ENCODE measurements at places on chromosomes 11 and 22.

DNA sequence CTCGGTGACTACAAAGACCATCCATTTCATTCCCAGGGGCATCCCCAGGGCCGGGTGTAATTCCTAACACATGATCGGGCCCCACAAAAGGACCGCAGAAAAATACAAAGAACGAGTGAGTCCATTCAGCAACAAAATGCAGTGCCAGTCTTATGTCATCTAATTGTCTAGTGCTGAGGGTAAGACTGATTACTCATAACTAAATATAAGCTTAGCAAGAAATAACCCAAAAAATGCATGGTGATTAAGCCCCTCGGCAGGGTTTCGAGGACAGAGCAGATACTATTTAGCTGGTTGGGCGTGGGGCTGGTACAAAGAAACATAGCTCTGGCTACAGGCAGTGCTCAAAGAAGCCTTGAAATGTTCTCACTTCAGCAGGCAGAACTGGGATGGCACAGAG, 1078.9 kb downstream of the OPCML start:
- DNase-seq = no peak

- DNase-seq = no peak
Observed at GRCh38 chr22:32020117-32020516, 22.9 kb upstream of the SLC5A1 start.

GRCh38 chr22:19526076-19526701, 2.0 kb upstream of the CLDN5 start:
- DNase-seq = no peak

DNA sequence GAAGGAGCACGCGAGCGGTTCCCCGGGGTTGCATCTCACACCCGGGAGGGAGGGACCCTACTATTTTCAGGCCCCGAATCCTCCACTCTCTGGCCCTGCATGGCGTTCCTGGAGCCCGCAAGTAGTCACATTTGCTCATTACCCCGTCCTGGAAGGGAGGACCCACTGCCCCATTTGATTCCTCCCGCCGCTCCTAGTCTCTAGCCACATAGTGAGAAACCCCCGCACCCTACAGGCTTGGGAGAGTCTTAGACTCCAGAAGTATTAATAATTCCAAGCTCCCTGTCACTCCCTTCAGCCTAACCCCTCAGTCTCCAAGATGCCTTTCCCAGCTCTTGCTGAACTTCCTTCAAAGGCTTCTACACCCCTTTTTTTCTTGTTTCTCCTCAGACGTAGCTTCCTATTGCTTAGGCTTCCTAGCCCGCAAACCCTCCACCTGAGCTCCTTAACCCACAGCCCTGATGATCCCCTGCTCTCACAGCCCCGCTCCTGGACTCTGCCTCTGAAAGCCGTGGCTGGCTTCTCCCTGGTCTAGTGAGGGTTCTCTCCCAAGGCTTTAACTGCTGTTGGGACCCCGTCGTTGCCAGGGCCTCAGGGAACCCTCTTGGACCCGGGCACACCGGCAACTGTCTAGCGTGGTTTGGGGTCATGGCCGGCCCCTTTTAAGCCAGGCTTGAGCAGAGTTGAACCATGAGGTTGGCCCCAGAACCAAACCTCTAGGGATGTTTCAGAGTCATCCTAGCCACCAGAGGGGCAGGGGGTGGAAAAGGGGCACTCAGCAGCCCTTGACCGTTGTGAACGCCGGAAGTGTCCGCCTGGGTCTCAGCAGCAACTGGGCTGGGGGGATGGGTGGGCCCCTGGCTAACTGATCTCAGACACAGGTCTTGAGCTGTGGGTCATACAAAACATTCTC, 862 bp downstream of the GGA1 start:
- no peak for DNase-seq

- no peak for DNase-seq
Observed at GRCh38 chr22:21837248-21837979, 30.0 kb downstream of the MAPK1 start.

- DNase-seq = no peak
Observed at GRCh38 chr11:113202431-113202830, 112.0 kb upstream of the TTC12 start.
